Posterior cingulate gyrus (tissue), 11 donors: ENCODE measurements at places on chromosomes 6 and 20.

DNA sequence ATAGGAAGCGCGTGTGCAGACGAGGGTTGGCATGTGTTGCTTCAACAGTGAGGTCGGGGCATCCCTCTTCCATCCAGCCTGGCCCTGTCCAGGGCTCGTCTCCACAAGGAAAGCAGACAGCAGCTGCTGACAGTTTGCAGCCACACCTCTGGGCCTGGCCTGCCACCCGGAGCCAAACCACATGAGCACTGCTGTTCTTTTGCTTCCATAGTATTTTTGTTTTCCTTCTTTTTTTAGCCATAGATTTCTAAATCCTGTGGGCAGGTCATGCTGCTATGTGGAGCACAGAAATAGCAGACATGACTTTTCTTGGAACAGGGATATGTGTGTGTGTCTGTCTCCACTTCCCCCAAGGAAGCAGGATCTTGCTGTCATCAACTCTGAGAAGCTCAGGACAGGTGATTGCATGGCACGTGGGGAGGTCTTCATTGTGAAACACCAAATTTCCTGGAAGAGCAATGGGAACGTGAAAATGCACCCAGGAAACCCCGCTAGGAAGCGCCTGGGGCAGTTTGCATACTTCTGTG is 167.4 kb downstream of the DTNBP1 start:
- no peak for DNase-seq

GRCh38 chr6:148383658-148384368 is 41.2 kb downstream of the SASH1 start:
- no peak for DNase-seq

DNA sequence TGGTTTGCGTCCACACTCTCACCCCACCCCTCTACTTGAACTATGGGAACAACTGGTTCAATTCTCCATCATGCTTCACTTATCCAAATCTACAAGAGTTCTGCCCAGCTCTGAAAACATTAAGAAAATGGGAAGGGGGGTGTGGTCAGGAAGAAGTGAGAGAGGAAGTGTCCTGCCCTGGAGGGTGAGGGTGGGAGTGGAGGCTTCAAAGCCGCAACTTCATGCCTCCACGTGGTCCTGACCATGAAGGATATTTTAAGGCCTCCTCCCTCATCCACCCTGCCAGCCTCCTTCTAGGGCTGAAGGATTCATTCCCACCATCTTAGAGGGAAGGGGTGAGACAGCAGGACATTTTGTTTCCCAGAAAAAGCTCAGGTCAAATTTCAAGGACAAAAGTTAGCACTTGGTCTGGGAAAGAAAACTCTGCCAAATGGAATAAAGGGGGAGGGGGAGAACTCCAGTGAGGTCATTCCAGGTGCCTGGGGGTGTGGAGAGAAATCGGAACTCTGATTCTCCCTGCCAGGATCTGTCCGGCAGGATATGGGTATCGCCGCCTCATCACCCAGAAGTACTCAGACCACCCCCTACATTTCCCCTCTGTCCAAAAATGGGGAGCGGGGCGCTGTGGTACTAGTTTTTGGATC is 4.9 kb downstream of the RIMS4 start:
- no peak for DNase-seq

DNA sequence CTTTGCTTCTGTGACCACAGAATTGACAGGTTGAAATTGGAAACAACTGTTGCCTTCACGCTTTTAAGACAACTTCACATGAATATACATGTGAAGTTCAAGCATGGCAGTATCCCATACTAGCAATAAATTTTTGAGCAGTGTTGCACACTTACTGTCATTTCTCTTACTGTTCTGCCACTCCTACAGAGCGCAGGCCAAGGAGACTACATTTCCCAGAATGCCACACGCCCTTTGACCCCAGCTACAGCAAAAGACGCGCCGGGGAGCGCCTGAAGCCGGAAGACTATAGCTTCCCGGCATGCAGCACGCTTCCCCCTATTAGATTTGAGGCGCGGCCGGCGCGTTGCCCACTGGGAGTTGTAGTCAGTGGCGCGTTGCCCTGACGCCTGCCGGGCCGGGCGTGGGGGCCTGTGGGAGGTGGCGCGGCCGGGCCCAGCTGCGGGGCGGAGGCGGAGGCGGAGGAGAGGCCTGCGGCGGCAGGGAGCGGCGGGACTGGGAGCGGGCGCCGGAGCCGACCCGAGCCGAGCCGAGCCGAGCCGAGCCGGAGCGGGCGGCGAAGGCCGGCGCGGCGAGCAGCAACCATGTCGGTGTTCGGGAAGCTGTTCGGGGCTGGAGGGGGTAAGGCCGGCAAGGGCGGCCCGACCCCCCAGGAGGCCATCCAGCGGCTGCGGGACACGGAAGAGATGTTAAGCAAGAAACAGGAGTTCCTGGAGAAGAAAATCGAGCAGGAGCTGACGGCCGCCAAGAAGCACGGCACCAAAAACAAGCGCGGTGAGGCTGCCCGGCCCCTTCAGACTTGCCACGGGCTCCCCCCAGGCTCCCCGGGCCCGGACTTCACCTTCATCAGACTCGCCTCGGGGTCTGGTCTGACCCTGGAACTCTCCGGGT is at the start of gene CHMP4B:
TSS of gene CHMP4B (plus strand) at position 464 of the 891 bp plus-strand sequence. CDS start at position 585, 121 bp downstream.
- DNase-seq, result peak; percentile 100

DNA sequence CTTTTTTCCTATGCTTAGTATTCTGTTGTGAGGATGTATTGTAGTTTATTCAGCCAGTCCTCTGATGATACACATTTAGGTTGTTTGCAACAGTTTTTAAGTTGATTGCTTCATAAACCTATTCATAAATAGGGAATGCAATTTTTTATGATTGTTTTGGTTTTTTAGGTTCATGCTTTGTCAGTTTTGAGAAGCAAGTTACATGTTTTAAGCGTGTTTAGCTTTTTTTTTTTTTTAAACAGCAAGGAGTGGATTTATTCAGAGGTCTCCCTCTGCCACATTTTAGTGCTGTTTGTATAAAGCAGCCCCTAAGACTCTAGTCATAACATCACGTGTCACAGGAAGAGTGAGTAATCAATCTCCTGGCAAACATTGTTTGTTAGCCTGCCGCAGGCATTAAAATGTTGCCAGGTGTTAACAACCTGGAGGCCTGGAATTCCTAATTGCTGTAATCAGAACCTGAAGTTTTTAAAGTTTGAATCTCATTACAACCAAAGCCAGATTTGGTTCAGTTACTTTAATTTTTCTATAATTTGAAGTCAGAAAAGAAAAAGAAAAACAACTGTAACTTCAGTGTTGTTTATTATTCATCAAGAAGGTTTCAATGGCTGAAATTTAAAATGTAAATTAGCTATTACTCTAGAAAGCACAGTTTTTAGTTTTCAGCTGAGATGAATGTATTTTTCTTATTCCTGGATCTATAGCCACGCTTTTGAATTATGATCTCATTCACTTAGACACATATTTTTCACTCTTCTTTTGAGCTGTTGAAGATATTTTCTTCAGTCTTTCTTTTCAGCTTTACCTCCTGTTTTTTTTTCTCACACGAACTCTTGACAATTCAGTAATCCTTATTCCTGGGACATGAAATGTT is 59.2 kb downstream of the KCNS1 start:
- DNase-seq, result no peak

- no peak for DNase-seq
Measured at GRCh38 chr6:20328266-20328923, 73.3 kb upstream of the E2F3 start.

DNA sequence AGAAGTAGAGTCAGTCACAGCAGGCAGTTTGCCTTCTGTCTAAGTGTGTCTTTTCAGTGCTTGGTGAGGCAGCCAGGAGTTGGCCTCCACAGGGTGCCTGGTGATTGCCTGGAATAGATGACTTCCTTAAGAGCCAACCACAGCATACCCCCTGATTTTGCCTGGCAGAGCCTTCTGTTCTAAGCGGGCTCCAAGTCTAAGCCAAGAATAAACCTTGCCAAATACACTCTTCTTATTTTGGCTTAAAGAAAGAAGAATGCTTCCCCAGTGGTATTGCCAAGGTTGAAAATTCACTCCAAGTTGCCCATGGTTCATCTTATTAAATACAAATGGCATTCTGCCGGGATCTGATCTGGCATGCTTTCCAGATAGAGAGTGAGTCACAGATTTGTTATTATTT is 1424.8 kb upstream of the EYS start:
- DNase-seq, result peak; percentile 53

DNA sequence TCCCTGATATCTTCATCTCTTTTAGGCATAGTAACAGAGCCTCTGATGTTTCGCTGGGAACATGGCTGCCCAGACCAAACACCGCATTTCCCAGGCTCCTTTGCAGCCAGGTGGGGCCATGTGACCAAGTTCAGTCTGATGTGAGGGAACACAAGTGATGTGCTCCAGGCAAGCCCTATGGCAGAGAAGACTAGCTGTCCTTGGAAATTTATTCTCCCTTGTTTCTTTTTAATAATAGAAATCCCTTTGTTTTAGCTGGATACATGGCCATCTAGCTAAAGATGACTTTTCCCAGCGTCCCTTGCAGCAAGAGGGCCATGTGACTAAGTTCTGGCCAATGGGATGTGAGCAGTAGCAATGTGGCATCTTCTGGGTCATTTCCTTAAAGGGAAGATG is 30.8 kb downstream of the SLC2A10 start:
- DNase-seq, result no peak

- DNase-seq, result peak; percentile 95
Measured at GRCh38 chr6:64330694-64331307, 695.2 kb downstream of the PHF3 start.

GRCh38 chr20:22569353-22569752 is 15.0 kb downstream of the FOXA2 start:
- no peak for DNase-seq

DNA sequence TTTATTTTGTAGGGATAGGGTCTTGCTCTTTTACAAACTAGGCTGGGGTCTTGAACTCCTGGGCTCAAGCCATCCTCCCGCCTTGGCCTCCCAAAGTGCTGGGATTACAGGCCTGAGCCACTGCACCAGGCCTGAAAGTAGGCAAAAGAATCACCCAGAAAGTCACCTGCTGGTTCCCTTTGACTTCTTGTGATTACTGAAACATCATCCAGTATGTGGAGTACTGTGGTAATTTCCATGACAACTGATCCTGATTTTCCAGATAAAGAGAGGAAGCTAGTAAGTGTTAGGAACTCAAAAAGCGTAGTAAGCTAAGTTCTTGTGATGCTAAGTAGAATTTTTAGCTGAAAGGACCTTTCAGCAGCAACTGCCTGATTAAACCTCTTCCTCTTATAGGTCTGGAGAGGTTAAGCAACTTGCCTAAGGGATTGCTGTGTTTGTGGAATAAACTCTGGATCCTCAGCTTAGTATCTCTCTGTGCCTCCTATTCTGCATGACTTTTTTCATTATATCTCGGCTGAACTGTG is 16.8 kb downstream of the RALY start:
- DNase-seq, result no peak

GRCh38 chr6:149202952-149203351 is 114.6 kb upstream of the TAB2 start:
- DNase-seq, result no peak

GRCh38 chr6:17410281-17410680 is 16.9 kb downstream of the CAP2 start:
- DNase-seq, result no peak

- DNase-seq, result no peak
Measured at GRCh38 chr6:11126876-11127275, 15.4 kb upstream of the ERVFRD-1 start.

DNA sequence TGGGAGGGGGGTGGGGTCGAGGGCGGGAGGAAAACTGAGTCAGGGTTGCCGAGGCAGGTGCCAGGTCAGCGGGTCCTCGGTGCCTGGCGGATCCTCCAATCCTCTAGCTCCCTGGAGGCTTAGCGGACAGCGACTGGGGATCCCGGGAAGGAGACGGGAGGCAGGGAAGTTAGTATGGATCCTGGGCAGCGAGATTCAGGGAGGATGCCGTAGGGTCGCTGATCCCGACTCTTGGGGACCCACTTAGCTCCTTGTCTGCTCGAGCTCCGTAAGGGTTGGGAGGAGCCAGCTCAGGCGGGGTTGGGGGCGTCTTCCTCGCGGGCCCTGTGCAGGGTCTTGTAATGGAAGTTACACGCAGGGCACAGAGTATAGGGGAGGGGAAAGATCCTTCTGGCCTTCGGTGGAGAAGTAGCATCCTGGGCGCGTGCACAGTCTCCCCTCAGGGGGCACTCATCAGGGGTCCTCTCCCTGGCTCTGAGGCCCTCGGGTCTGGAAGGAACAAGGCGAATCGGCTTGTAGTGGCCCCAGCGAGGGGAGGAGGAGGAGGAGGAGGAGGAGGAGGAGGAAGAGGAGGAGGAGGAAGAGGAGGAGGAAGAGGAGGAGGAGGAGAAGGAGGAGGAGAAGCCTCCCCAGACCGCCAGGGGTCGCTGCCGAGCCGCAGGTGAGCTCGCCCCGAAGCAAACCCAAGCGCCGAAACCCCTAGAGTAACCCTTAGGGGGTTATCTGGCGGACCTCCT is 6.4 kb upstream of the SLC12A5 start:
- peak; percentile 79 for DNase-seq

- no peak for DNase-seq
Measured at GRCh38 chr20:36364506-36364905, 58.4 kb downstream of the DLGAP4 start.

DNA sequence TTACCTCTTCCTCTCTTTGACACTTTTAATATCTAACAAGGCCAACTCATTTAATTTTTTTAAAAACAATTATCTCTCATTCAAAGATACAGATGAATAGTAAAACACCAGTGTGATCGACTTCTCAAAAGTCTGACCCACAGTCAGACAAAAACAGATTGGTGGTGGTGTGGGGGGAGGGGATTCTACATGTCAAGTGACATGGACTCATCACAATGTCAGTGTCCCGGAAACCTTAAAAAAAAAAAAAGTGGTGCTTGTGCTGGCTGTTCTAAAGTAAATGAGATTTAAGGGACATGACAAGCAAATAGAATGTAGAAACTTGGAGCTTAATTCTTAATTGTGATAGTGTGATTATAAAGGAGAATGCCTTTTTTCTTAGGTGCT is 16.3 kb upstream of the RFPL4B start:
- DNase-seq, result no peak

GRCh38 chr20:41462372-41463161 is 95.9 kb upstream of the EMILIN3 start:
- DNase-seq, result no peak

GRCh38 chr6:113350461-113350860 is 506.7 kb upstream of the MARCKS start:
- DNase-seq, result no peak

GRCh38 chr6:18162401-18162800 is 7.2 kb downstream of the KDM1B start:
- no peak for DNase-seq

DNA sequence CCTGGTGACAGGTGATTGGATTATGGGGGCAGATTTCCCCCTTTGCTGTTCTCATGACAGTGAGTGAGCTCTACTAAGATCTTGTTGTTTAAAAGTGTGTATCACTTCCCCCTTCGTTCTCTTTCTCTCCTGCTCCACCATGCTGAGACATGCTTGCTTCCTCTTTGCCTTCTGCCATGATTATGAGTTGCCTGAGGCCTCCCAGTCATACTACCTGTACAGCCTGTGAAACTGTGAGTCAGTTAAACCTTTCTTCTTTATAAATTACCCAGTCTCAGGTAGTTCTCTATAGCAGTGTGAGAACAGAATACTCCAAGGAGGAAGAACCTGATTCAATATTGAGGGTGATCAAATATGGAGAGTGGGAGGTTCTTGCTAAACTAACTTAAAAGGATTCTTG is 724.9 kb downstream of the DOK5 start:
- no peak for DNase-seq

- DNase-seq, result no peak
Measured at GRCh38 chr20:61949714-61950640, 115.7 kb downstream of the TAF4 start.
